ENCODE measurements at places on chromosomes 4 and X.

DNA sequence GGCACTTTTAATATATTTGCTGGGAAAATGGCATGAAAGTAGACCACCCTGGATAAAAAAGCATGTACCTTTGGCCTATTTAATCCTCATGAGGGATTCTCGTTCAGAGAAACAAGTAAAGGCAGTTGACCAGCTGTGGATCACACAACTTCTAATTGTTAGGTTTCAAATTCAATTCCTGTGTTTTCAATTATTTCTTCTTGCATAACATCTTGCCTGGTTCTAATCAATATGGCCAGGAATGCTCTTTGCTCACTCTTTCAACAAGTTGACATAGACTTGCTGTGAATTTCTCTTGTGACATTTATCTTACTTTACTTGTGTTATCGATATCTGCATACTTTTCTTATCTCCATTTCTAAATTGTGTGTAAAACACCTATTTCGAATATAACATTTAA is 211.8 kb downstream of the SLC7A11 start:
- no peak for DNase-seq

DNA sequence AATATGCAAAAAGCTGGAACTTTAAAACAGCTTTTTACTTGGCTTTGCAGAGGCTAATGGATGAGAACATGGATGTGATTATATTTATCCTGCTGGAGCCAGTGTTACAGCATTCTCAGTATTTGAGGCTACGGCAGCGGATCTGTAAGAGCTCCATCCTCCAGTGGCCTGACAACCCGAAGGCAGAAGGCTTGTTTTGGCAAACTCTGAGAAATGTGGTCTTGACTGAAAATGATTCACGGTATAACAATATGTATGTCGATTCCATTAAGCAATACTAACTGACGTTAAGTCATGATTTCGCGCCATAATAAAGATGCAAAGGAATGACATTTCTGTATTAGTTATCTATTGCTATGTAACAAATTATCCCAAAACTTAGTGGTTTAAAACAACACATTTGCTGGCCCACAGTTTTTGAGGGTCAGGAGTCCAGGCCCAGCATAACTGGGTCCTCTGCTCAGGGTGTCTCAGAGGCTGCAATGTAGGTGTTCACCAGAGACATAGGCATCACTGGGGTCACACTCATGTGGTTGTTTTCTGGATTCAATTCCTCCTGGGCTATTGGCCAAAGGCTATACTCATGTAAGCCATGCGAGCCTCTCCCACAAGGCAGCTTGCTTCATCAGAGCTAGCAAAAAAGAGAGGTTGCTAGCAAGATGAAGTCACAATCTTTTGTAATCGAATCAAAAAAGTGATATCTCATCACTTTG is 15.6 kb downstream of the TLR8 start:
- DNase-seq = no peak

DNA sequence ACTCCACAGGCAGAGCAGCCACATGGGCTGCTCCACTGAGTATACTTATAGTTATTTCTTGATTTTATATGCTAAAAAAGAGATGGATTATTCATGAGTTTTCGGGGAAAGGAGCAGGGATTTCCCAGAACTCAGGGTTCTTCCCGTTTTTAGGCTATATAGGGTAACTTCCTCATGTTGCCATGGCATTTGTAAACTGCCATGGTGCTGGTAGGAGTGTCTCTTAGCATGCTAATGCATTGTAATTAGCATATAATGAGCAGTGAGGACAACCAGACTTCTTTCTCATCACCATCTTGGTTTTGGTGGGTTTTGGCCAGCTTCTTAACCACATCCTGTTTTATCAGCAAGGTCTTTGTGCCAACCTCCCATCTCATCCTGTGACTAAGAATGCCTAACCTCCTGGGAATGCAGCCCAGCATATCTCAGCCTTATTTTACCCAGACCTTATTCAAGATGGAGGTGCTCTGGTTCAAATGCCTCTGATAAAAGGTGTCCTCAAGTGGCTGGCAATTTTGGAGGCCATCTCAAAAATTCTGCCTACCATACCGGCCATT is 213.0 kb upstream of the VEGFC start:
- no peak for DNase-seq

DNA sequence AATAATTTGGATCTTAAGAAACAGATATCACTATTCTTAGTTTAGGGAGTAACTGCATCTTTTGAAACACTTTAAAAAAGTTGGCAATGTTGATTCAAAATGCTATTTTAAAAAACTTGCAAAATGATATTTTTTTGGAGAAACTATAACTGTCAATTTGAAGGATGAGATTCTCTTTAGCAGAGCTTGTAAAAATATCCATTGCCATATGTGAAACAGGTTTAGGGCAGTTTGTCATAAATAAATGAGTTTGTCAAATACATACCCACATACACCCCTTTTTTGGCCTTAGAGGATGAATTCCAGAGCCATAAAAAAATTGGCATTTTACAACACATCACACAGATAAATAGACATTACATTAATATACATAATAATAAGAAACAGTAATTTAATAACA is 174.6 kb downstream of the BMPR1B start:
- no peak for DNase-seq

- DNase-seq = no peak
Observed at GRCh38 chr4:152786627-152787026, 6.9 kb downstream of the ARFIP1 start.

DNA sequence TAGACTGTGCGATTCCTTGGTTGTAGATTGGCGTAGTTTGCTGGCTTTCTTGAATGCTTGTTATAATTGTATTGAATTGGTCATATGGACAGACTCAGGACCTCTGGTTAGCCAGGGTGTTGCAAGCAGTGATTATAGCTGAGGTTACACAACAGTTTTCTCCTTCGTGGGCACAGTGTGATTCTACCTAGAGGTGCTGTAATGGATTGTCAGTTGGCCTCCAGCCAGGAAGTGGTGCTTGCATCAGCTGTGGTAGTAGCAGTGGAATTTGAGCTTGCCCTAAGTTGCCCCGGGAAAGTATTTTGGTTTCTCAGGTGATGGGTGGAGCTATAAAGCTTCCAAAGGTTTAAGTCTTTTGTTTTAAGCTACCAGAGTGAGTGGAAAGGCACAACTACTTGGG is 23.1 kb upstream of the GABRG1 start:
- DNase-seq = no peak

GRCh38 chr4:8391071-8391470 is 49.5 kb downstream of the ACOX3 start:
- no peak for DNase-seq

GRCh38 chr4:103757631-103758030 is 37.8 kb upstream of the TACR3 start:
- DNase-seq = no peak

DNA sequence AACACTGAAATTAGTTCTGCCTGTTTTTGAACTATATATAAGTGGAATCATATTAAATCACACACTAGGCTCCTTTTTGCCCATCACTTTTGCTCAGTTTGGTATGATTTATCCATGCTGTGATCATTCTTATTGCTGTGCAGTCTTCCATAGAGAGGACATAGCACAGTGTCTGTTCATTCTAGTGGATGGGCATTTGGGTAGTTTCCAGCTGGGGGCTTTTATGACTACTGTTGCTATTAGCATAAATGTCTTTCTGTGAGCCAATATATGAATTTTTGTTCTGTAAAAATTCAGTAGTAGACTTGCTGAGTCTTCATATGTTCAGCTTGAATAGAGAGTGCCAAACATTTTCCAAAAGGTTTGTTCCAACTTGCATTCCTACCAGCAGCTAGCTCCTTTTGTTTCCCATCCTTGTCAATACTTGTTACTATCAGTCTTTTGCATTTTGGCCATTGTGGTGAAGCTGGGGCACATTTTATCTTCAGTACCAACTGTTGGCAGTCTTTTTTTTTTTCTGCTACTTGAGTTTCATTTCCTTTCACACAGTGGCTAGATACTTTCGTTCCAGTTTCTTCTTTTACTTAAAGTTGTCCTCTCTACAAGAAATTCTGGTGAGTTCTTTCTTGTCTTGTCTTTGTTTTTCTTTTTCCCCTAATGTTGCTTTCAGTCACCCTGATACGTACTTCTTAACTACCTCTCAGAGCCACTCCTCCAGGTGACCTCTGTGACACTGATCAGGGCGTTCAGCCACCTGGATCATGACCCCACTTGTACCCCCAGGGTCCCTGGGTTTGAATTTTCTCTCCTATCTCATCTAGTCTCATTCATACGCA is 87.0 kb downstream of the ANXA3 start:
- no peak for DNase-seq

GRCh38 chrX:30278365-30278764 is 30.8 kb downstream of the NR0B1 start:
- DNase-seq = no peak

DNA sequence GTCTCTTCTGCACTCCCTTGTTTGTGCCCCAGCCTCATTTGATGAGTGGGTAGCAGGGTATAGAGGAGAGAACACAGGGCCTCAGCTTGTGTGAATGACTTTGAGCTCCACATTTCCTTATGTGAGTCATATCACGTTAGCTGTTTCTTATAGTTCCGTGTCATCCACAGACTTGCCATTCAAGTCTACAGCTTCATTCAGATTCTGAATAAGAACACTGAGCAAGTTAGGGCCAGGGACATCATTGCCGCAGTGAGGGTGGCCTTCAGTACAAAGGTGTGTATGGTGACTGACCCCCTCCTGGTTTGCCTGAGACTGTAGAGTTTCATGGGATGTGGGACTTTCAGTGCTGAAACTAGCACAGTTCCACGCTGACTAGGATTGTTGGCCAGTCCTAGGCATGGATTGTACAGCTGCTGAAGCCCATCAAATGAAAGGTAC is 23.6 kb downstream of the KLF3 start:
- no peak for DNase-seq

DNA sequence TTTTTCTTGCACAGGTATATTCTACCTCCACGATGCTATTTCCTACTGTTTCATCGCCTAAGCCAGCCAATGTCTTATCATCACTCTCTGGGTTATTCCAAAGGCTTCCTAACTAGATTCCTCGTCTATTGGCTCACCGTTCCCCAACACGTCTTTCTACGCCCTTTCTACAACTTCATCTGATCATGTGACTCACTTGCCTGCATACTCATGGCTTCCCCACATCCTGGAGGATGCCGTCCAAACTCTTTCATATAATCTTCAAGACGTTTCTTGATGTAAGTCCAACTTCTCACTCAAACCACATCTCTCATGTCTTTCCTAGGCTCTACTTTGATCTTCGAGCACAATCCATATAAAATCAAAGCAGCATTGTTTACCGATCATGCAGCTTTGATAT is 322.0 kb upstream of the PPARGC1A start:
- no peak for DNase-seq

GRCh38 chr4:21469438-21470300 is 478.9 kb downstream of the KCNIP4 start:
- DNase-seq = peak; percentile 1

DNA sequence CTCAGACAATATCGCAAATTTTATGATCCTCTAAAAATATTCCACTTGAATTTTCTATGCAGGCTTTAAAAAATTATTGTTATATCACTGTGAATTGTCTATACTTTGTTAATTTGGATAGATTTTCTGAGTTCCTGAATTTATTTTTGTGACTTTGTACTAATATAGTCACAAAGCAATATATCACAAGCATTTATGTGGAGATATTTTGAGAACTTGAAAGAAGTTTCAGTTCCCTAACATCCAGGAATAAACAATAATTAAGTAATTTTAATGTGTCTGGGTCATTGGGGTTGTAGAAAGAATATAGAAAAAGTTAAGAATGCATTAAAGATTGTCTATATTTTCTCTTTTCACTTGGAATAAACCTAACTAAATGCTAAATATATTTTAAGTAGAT is 32.0 kb downstream of the CXCL8 start:
- no peak for DNase-seq

Data from NCI-H460 (cell line).